Activated naive CD4-positive, alpha-beta T cell treated with anti-CD3 and anti-CD28 coated beads, Interleukin-2, amount 50 U/mL, for 72 hours (primary cell): ENCODE measurements at places on chromosomes 5 and 9.

DNA sequence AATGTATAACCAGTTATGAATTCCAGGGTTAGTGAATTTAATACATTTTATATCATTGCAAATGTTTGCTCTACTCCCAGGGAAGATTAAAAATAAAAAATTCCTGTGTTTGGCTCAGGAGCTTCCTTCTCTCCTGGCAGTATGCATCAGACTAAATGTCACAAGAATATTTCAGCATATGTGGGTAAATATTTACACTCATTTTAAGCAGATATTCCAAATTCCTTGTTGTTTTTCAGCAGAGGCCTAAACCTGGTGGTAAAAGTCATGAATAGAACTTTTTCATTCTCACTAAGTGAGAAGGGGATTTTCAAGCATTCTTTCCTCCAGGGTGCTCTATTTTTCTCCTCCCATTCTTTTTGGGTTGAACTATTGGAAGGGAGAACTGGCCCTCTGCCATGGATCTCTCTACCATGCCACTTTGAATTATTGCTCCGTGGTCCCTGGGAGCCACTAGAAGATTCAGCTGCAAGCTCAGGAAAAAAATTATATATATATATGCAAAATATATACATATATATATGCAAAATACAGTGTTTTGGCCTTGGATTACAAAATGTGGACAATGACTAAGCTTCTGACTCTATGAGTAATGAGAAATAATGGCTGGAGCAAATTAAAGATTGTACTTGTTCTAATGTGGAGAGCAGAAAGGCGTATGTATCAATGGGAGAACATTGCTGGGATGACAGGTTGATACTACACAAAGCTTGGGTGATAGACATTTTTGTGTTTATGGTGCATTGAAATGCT lies 180.6 kb upstream of the PAPPA start:
- no peak for DNase-seq

GRCh38 chr5:5424736-5425135 lies 2.3 kb downstream of the ICE1 start:
- DNase-seq, result peak; percentile 23

GRCh38 chr9:97567894-97568202 lies 65.3 kb downstream of the TSTD2 start:
- no peak for DNase-seq

GRCh38 chr9:6944093-6944551 lies 186.3 kb downstream of the KDM4C start:
- DNase-seq, result no peak

- no peak for DNase-seq
These were observed 1.1 kb upstream of the SYNPO start for GRCh38 chr5:150639377-150639692.

- DNase-seq, result peak; percentile 20
These were observed 51.2 kb downstream of the RALGPS1 start for GRCh38 chr9:126965541-126966428.
